ENCODE measurements at places on chromosomes 4 and X.

GRCh38 chr4:78904143-78904542 lies 35.1 kb downstream of the PAQR3 start:
- no peaks in the 10 kb centered on the region for H3K27me3 ChIP-seq
- DNase-seq = no peak
- H3K4me1 ChIP-seq = no peaks in the 10 kb centered on the region
- no peak overlapping the region for H3K4me3 ChIP-seq
- H3K36me3 ChIP-seq = no peaks in the 10 kb centered on the region

- H3K27me3 ChIP-seq = peaks cover 4% of the 10 kb centered on the region
- no peak for DNase-seq
- no peaks in the 10 kb centered on the region for H3K36me3 ChIP-seq
- H3K27ac ChIP-seq = no peak overlapping the region
- H3K4me1 ChIP-seq = peaks cover 4% of the 10 kb centered on the region
Observed at GRCh38 chr4:122793811-122794210, 32.8 kb upstream of the FGF2 start.

- H3K27ac ChIP-seq = no peak overlapping the region
- no peaks in the 10 kb centered on the region for H3K27me3 ChIP-seq
- no peaks in the 10 kb centered on the region for H3K36me3 ChIP-seq
- no peak overlapping the region for H3K4me3 ChIP-seq
- no peaks in the 10 kb centered on the region for H3K4me1 ChIP-seq
Observed at GRCh38 chrX:111886678-111887077, 10.7 kb downstream of the TRPC5OS start.

- H3K27ac ChIP-seq = no peak overlapping the region
- DNase-seq = no peak
- H3K4me3 ChIP-seq = no peak overlapping the region
- H3K36me3 ChIP-seq = no peaks in the 10 kb centered on the region
- H3K4me1 ChIP-seq = no peaks in the 10 kb centered on the region
Observed at GRCh38 chr4:61583696-61584095, 383.6 kb downstream of the ADGRL3 start.

DNA sequence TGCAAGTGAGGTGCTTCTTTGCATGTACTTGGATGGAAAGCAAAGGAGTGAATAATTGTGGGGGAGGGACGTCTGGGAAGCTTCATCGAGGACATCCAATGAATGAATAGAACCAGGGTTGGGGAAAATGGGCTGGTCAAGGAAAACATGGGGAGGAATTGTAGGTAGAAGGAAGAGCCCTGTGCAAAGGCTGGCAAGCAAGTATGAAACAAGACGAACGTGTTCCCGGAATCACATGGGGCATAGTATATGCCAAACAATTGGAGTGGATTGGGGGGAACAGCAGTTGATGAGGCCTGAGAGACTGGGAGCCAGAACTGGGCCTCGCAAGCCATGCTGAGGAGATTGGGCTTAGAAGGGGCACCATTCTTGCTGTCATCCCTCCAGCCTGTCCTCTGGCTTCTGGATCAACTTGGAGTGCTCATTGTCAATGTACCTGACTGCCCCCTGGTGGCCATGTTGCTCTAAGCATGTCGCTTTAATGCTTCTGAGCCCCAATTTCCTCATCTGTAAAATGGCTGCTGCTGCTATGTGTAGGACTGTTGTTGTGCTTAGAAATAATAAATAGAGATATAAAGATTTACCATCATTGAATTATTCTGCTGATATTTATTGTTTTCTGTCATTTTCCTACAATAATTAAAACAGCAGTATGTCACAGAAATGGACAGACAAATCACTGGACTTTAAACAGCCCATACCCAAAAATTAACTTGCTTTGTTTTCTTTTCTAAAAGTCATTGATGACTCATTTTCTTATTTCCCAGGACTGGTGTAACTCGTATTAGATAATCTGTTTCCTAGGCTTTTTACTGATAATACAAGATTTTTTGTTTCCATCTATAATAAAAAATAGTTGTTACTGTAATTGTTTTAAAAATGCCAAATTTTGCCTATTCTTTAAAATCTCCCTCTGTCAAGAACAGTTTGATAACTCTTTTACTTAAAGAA lies 66.4 kb downstream of the JADE3 start:
- peaks cover 3% of the 10 kb centered on the region for H3K27me3 ChIP-seq
- DNase-seq = peak; percentile 77
- peaks cover 2% of the 10 kb centered on the region for H3K4me1 ChIP-seq
- no peak overlapping the region for H3K27ac ChIP-seq
- H3K36me3 ChIP-seq = no peaks in the 10 kb centered on the region
- H3K4me3 ChIP-seq = no peak overlapping the region

GRCh38 chrX:100410901-100411801 lies 1.1 kb upstream of the PCDH19 start:
- H3K4me1 ChIP-seq = peaks cover 3% of the 10 kb centered on the region
- H3K4me3 ChIP-seq = no peak overlapping the region

- DNase-seq = no peak
- H3K36me3 ChIP-seq = no peaks in the 10 kb centered on the region
- peaks cover 11% of the 10 kb centered on the region for H3K27me3 ChIP-seq
- H3K4me3 ChIP-seq = no peak overlapping the region
- H3K27ac ChIP-seq = no peak overlapping the region
- no peaks in the 10 kb centered on the region for H3K4me1 ChIP-seq
Observed at GRCh38 chr4:121340247-121340646, 40.6 kb downstream of the QRFPR start.

DNA sequence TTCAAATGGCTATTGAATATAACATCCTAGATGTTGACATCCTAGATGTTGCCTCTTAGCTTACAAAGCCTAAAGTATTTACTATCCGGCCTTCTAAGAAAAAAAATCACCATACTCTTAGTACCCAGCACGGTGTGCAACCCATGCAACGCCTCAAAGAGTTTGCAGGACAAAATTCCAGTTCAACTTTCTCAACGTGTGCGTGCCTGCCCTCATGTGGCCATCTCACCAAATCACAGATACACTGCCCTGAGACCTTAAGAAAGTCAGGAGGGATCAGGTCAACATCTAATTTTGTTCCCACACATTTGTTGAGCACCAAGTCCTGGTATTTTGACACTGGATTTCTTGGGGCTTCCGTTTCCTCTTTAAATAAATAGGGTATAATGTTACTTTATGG lies 68.3 kb downstream of the CRMP1 start:
- peak; percentile 28 for DNase-seq
- H3K27ac ChIP-seq = no peak overlapping the region

DNA sequence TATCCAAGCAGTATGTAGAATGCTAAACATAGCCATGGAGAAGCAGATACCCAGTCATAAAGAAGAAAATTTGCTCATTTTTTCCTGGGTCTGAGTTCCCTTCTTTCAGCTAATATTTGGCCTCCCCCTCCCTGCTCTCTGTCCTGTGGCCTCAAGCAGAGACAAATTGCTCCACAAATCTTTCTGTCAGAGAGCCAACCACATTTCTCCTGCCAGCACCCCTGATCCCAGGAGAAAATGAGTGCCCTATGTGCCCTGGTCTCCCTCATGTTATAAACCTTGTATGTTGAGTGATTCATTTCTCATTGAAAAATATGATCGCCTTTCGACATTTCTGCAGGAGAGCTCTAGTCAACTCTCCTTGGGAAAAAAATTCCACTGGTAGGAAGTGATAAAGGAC lies 82.0 kb downstream of the TMEM156 start:
- no peaks in the 10 kb centered on the region for H3K27me3 ChIP-seq
- H3K4me3 ChIP-seq = no peak overlapping the region
- no peak overlapping the region for H3K27ac ChIP-seq
- no peak for DNase-seq

DNA sequence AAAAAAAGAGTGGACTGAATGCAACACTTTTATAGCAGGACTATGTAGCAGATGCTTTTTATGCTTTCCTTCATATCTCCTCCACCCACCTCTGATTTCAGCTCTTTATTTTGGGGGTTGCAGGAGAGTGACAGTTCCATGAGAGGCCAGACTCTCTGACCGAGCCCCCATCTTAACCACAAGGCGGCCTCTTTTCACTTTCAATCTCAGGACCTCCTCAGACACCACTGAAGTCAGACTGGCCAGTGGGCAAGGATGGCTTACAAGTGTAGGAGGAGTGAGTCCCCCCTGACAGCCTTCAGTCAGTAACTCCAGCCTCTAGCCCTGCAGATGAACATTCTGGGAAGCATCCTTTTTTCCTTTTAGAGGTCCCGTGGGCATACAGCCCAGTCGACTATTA lies 140.8 kb downstream of the FRAS1 start:
- H3K36me3 ChIP-seq = no peaks in the 10 kb centered on the region
- no peak overlapping the region for H3K27ac ChIP-seq
- peaks cover 3% of the 10 kb centered on the region for H3K27me3 ChIP-seq
- H3K4me3 ChIP-seq = no peak overlapping the region
- H3K4me1 ChIP-seq = no peaks in the 10 kb centered on the region
- no peak for DNase-seq

DNA sequence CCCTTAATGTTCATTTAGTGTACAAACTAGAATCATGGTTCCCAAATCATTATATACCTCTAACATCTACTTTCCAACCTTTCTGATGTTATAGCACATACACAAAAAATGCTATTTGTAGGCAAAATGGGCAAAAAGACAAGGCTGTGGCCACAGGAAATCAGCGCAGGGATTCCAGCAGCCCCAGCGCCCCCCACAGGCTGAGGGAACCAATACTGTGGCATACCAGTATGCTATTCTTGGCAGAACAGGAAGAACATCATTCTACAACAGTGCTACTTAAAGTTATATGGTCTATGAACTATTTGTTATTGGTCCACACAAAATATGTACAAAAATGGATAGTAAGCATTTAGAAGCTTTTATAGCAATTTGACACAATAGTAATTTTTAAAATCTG lies 25.3 kb downstream of the STEEP1 start:
- H3K4me3 ChIP-seq = no peak overlapping the region
- H3K27ac ChIP-seq = no peak overlapping the region
- peak; percentile 17 for DNase-seq
- H3K36me3 ChIP-seq = peaks cover 3% of the 10 kb centered on the region
- H3K27me3 ChIP-seq = no peaks in the 10 kb centered on the region

DNA sequence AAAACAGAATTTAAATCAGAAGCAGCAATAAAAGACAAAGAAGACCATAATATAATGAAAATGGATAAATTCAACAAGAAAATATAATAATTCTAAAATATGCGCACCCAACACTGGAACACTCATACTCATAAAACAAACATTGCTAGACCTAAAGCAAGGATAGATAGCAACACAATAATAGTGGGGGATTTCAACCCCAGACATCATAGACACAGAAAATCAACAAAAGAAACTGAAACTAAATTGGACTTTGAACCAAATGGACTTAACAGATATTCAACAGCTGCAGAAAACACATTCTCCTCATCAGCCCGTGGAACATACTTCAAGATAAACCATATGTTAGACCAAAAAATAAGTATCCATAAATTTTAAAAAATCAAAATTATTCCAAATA lies 1552.6 kb downstream of the C4orf33 start:
- no peaks in the 10 kb centered on the region for H3K27me3 ChIP-seq
- DNase-seq = no peak
- no peak overlapping the region for H3K4me3 ChIP-seq
- H3K27ac ChIP-seq = no peak overlapping the region
- H3K4me1 ChIP-seq = no peaks in the 10 kb centered on the region
- no peaks in the 10 kb centered on the region for H3K36me3 ChIP-seq

DNA sequence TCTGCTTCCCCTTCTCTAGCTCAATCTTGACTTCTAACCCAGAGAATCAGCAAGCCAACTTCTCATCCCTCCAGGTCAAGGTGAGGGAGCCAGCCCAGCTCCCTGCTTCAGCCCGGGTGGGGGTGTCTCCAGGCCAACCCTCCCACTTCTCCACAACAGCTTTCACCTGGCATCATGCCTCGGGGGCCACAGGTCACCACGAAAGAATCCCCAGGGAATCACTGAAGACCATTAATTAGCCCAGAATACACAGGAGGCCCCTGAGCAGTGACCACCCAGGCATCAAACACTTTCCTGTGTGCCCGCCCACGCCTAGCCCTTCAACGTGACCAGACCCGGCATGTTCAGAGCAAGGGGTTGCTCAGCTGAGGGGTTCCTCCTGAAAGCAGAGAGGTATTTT lies 646.7 kb downstream of the BCOR start:
- no peaks in the 10 kb centered on the region for H3K27me3 ChIP-seq
- H3K4me1 ChIP-seq = no peaks in the 10 kb centered on the region
- H3K4me3 ChIP-seq = no peak overlapping the region
- H3K27ac ChIP-seq = no peak overlapping the region
- no peaks in the 10 kb centered on the region for H3K36me3 ChIP-seq
- DNase-seq = no peak

Data from activated CD4-positive, alpha-beta memory T cell treated with anti-CD3 and anti-CD28 coated beads, Interleukin-2, amount 10 ng/mL, durations not matched to agents 7 days and 5 days (primary cell).